Activated CD8-positive, alpha-beta memory T cell treated with anti-CD3 and anti-CD28 coated beads for 1 hour (primary cell): ENCODE measurements at places on chromosomes 7 and 10.

- no peak for DNase-seq
Measured at GRCh38 chr10:6501931-6502330, 78.1 kb downstream of the PRKCQ start.

DNA sequence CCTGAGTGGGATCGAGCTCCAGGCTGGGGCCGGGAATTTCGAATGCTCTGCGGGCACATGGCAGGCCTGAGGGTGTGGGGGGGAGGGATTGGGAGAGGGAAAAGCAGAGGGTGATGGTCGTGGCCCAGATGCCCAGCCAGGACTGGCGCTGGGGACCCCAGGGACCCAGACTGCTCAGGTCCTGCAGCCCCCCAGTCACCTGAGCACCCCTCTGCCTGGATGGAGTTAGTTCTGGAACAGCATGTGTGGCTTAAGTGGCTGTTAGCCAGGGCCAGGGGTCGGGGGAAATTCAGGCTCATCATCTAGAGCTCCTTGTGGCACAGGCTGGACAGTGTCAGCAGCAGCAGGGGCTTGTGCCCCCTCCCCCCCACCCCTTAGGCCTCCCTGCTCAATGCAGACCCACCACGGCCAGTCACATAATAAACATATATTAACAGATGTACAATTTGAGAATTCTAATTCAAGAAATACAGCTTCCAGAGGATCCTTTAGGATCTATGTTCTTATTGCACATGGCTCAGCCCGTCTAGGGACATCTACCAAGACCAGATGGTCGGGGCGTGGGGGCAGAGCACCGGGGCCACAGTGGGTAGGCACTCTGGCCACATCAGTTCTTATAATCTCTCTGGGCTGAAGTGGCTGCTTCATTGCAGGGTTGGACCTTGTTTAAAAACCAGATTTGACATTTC is 22.2 kb downstream of the DNAJB12 start:
- no peak for DNase-seq

DNA sequence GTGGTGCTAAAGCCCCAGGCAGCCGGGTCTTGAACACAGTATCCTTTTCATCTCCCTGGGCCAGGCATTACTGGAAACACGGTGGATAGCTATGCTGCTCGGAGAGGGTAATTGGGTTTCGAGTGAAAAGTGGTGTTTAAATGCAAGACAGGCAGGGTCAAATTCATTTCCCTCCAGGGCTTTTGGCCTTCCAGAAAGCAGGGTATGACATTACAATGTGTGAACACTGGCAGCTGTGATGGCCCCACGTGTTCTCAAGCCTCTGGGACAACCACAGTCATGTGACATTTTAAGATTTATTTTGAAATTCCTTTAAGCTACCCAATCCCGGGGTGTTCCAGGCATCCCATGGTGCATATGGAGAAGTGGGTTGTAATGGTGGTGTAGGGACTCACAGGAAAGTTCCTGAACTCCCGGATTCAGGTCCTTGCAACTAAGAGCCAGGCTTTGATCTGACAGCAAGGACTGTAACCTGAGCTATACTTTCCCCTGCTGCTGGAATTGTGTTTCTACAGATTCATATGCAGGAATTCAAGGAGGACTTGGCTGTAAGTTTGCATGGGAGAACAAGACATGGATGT is 46.8 kb downstream of the INSYN2A start:
- DNase-seq, result no peak

DNA sequence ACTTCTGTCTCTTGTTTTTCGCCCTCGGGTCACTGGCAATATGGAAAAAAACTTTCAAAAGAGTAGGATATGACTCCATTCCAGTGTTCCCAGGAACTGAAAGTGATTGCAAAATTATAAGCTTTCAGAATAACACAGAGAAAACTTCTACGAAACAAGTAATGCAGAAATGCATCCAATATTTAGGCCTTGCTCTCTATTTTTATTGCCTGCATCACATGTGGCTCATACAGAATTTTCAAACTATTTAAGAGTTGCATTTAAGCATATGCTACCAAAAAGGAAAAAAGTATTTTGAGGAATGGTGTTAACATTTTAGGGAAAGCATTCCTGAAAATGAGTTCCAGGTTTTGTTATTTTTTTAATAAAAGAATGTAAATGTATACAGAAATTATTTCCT is 228.0 kb downstream of the CACNB2 start:
- DNase-seq, result no peak

- no peak for DNase-seq
Measured at GRCh38 chr7:93442478-93443224, 131.9 kb downstream of the CALCR start.

GRCh38 chr10:103610083-103610472 is 116.6 kb downstream of the NEURL1 start:
- DNase-seq, result no peak

- DNase-seq, result no peak
Measured at GRCh38 chr10:130924138-130924819, 387.2 kb downstream of the TCERG1L start.

DNA sequence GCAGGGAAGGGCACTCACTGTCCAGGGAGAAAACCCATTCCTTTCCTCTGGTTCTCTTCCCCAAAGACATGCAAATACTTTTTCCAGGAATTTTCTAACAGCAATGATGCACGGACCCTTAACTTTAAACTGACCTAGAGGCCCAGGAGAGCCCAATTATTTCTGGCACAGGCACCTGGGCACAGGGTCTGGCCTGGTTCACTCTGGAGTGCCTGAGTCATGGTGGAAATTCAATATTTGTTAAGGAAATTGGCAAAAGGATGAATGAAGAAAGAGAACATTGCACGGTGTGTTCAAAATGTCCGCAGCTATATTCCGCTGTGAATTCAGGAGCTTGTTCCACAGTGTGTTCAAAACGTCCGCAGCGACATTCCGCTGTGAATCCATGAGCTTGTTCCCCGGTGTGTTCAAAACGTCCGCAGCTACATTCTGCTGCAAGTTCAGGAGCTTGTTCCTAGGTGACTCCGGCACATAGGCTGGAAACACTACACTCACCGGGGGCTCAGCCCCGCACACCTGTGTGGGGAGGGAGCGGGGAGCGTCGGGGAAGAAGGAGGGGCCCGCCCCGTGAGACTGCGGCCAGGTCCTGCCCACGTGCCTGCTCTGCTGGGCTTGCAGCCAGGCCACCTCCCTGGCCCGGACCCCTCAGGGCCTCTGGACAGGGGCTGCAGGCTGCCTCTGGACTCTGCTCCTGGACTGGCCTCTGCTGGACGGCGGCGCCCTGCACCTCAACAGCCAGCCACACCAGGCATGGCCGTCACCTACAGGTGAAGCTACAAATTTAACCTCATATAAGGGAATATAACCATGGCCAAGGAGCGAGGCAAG is 72.0 kb upstream of the FAM20C start:
- no peak for DNase-seq

- no peak for DNase-seq
Measured at GRCh38 chr10:95559471-95559870, 1.7 kb downstream of the SORBS1 start.

GRCh38 chr7:75995052-75995471 is 667 bp upstream of the TMEM120A start:
- no peak for DNase-seq
